ENCODE measurements at places on chromosomes 11 and 22.

- DNase-seq = no peak
Measured at GRCh38 chr22:27603111-27603799, 198.3 kb downstream of the MN1 start.

DNA sequence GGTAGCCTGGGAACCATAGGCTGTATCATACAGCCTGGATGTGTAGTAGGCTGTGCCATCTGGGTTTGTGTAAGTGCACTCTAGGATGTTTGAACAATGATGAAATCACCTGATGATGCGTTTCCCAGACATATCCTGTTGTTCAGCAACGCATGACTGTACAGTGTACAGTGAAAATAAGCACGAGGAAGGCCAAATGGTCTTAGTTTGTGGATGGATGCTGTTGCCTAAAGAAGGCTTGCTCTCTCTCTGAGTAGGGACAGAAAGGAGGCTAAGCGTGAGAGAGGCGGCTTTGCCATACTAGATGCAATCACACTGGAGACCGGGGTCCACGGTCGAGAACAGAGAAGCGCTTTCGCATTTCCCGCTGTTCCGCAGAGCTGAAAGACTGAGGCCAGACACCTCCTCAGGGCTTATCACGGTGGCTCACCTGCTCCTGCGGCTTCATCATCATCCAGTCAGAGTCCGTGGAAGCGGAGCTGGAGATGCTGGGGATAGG, 27.6 kb upstream of the APLP2 start:
- DNase-seq = peak; percentile 88

DNA sequence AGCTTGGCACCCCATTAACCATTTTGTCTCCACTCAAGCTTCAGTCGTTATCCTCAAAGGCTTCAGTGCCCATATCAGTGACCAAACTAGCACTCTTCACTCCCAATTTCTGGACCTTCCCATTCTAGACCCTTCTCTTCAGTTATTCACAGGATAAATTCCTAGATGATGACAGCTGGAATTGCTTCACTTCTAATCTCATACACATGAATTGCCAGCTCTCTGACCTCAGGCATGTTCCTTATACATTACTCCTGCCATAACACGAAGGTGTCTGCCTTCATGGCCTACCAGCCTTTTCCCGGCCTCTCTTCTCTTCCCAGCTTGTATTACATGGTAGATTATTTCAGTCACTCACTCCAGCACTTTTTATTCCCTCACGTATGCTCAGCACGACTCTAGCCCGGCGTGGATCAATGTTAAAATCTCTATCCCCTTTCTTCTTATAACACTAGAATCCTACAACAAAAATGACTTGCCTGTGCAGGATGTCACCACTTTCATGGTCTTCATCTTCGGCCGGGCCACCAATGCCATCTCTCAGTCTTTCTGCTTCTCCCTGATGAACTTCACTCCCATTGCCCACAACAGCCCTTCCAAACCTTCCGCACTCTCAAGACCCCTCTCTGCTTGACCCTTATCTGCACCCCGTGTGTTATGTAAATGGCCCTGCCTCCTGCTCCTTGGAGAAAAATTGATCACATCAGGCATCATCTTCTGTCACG, 36.9 kb downstream of the EIF3F start:
- DNase-seq = peak; percentile 64

GRCh38 chr11:102451681-102452460, 694 bp downstream of the TMEM123 start:
- DNase-seq = no peak

GRCh38 chr11:118705111-118705741, 25.8 kb upstream of the TREH start:
- no peak for DNase-seq

- DNase-seq = no peak
Measured at GRCh38 chr11:64077607-64078006, 41.9 kb downstream of the FLRT1 start.

- peak; percentile 43 for DNase-seq
Measured at GRCh38 chr22:30948930-30949342, 19.6 kb downstream of the MORC2 start.

- DNase-seq = peak; percentile 40
Measured at GRCh38 chr22:25048659-25049647, 96.4 kb downstream of the KIAA1671 start.

- DNase-seq = no peak
Measured at GRCh38 chr11:110065189-110065588, 28.0 kb upstream of the ZC3H12C start.

GRCh38 chr11:123548774-123549173, 105.7 kb downstream of the SCN3B start:
- no peak for DNase-seq

- no peak for DNase-seq
Measured at GRCh38 chr11:17371614-17372013, 16.8 kb downstream of the KCNJ11 start.

- peak; percentile 44 for DNase-seq
Measured at GRCh38 chr22:40635043-40635939, 1.2 kb downstream of the MRTFA start.

DNA sequence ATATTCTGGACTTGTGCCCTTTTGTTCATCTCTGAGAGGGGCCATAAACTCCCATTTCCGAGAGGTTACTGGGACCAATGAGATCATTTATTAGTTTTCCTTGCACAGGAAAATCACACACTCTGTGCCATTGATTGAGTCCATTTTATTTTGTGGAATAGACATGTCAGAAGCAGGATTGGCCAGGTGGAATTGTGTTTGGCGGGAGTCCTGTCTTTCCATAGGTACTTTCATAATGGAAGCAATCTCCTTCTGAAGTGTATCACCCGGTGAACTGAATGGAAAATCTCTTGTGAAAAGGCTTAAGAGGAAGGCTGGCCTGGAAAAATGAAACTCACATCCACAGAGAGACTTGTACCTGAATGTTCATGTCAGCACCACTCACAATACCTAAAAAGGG, 63.0 kb upstream of the PARVG start:
- no peak for DNase-seq

GRCh38 chr11:72512956-72513355, 78.6 kb upstream of the CLPB start:
- DNase-seq = no peak

DNA sequence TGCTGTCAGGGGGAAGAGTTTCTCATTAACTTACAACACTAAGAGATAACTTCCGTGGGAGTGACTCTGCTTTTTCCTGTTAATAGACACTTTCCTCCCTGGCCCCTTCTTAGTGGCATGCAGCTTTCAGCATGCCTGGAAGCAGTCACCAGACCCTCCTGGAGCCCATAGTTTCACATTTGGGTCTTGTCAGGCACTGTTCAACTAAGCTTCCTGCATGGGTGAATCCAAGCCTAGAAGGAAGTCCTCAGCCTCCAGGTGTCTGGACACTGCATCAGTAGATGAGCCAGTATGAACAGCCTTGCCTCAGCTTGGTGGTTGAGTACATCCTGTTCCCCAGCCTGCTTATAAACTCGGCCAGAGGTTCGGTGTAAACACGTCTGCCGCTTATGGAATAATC, 68.1 kb downstream of the PPP6R3 start:
- no peak for DNase-seq

GRCh38 chr11:4213746-4214145, 119.1 kb downstream of the RRM1 start:
- no peak for DNase-seq

GRCh38 chr22:44942056-44942455, 67.7 kb downstream of the PHF21B start:
- DNase-seq = no peak

- no peak for DNase-seq
Measured at GRCh38 chr11:13695886-13696285, 27.4 kb downstream of the FAR1 start.

- DNase-seq = peak; percentile 48
Measured at GRCh38 chr11:99370549-99371216, 349.9 kb downstream of the CNTN5 start.

DNA sequence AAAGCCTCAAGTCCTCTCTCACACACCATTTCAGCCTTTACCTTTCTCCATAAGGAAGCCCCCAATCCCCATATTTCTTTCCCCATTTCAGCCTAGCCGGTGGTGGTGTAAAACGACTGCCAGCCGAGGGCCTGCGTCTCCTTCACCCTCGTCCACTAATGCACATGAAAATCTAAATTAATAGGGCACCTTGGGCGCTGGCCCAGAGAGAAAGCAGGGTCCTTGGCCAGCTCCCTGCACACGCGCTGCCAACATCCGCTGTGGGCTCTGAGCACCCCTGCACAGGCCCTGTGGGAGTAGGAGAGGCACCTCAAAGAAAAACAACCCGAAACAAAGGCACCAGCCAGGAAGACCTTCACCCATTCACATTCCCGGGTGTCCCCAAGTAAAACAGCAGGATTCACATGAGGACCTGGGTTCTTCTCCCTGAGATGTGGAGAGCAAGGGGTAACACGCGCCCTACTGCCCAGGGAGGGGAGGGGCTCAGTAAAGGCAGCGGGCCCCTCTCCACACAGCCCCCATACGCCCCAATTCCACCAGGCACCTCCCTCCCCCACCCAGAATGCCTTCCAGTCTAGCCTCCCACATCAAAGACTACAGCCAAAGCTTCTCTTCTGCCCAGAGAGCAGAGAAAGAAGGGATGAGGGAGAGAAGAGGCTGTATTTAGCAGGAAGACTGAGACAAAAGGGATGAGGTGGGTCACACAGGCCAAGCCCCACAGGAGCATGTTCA, 79.0 kb downstream of the MICAL3 start:
- DNase-seq = no peak

DNA sequence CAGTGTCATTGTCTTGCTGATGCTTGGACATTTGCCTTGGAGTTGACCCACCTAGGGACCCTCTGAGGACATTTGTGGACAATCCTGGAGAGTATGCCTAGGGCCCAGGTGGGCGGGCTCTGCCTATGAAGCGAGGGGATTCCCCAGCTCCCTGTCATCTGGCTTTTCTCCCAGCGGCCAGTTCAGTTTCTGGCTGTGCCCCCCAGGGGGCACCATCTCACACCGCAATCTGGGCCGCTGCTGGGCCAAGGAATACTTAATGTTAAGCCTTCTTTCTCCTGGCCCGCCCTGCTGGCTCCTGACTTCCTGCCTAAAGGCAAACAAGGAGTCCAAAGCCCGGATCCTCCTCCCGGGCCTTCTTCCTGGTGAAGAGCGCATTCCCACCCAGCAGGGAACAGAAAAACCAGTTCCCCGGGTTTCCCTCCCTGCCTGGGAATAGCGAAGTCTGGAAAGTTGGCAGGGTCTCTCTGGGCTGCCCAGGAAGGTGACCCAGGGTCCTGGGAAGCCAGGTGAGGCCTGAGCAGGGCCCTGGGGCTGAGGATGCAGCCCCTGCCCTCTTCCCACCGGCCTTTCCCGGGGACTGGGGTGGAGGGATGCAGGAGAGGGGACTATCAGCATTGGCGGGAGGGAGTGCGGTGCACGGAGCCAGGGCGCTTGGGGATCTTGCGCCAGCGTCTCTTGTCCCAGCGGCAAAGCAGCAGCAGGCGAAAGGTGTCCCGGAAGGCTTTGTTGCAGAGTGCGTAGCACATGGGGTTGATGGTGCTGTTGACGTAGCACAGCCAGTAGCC, 11.9 kb downstream of the CHRM1 start:
- peak; percentile 69 for DNase-seq

- DNase-seq = peak; percentile 93
Measured at GRCh38 chr11:102724904-102725500, at the start of gene MMP8. Gene MMP8 (minus strand): TSS chr11:102724954. CDS start chr11:102724855, 99 bp downstream.

- no peak for DNase-seq
Measured at GRCh38 chr11:57320719-57321387, 3.9 kb downstream of the TNKS1BP1 start.

DNA sequence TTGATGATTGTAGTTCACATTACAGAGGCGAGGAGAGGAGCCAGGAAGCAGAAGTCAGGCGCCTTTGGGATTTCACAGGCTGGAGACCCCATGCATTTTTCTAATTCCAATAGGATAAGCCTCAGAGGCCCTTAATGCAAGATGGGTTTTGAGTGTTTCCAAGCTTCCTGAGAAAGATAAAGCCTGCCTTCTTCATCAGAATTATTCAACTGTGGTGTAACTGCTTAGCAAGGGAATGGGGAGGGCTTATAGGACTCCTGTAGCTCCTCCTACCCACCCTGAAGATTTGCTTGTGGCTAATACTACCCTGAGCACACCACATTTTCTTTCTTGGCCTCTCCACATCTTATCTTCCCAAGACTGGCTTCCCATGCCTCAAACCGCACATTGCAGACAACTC, 151.1 kb upstream of the ISX start:
- DNase-seq = peak; percentile 87

DNA sequence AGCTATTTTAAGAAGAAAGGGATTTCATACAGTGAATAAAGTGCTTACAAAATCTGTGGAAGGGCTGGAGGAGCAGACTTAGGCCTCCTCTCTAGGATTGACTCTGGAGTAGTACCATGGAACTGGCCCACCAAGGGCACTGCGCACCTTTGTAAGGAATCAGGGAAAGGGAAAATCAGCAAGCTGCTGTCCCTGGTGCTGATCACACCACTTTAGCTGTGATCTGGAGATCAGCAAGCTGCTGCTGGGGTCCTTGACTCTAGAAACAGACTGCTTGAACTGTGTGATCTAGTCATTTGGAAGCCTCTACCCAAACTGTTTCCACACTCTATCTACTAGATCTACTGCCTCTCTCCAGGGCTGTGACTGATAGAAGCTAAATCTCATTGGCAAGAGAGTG, 18.4 kb upstream of the TECTA start:
- peak; percentile 9 for DNase-seq

DNA sequence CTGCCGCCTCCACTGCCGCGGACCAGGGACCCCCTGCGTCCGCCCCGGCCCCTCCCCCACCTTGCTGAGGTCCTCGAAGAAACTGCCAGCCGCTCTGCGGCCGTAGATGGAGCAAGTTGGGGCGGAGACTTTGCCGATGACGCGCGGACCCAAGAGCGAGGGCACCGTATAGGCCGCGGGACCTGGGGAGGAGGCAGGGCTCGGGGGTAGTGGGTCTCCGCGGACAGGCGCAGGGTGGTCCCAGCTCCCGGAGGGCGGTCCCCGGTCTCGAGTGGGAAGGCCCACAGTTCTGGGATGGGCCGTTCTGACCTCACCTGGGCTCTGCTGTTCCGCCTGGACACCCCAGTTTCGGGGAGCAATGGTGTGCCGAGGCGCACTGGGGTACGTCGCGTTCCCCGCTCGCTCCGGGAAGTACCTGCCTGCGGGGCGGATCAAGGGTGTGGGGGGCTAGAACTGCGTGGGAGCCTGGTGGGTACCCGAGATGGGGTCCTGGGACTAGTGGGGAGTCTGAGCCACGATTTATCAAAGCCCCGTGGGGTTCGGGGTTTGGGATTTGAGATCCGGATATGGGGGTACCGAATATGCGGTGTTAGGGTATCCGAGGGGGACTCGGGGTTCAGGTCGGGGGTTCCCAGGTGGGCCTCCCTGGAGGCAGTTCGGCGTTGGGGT, 1.2 kb upstream of the TYMP start:
- peak; percentile 69 for DNase-seq
